ENCODE measurements at places on chromosomes 5 and 9.

DNA sequence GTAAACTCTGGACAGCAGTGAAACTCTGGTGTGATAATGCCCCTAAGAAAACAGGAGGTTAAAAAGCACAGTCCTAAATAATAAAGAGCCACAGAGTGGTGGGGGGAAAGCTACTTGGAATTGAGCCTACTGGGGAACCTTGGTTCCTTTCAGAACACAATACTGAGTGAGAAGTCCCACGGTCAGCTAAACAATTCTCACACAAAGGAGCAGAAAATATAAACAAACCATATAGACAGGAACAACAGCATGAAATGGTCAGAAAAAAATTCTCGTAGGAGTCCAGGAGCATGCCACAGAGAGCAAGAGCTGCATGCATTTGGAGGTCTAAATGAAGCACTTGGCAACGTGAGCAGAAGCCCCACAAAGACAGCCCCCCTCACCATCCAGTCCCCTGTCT, 56.0 kb downstream of the TEK start:
- DNase-seq = no peak

DNA sequence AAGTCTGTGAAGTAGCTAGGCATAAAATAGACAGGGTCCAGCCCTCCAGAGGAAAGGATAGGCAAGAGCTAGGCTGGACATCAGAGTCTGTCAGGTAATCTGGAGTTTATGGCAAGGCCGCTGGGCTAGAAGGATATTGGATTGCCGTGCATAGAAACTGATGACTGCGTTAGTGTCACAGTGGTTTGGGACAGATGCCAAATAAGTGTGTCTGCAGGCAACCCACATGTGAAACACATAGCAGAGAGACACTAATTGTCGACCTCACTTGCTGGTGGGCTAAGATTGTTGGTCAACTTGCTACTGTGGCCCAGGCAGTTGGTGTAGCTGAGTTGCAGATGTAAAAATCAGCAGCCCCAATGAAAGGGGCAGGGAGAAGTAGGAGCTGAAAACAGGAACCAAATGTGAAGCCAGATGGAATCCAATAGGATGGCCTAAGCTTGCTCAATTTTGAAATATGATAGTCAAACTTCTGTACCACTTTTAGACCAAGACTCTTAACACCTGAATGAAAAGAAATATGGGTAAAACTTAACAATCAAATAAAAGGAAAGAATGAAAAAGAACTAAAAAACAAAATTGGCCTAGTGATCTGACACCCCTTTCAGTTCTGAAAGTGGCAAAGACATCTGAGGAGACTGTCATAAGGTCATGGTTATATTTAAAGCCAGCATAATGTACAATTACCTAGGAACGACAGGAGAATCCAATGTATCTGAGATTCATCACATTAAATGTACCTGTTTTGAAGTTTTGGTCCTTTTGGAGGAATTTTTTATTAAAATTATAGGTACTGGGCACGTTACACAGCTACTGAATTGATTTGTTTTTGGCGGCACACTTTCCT, 243.3 kb upstream of the ACTBL2 start:
- no peak for DNase-seq

DNA sequence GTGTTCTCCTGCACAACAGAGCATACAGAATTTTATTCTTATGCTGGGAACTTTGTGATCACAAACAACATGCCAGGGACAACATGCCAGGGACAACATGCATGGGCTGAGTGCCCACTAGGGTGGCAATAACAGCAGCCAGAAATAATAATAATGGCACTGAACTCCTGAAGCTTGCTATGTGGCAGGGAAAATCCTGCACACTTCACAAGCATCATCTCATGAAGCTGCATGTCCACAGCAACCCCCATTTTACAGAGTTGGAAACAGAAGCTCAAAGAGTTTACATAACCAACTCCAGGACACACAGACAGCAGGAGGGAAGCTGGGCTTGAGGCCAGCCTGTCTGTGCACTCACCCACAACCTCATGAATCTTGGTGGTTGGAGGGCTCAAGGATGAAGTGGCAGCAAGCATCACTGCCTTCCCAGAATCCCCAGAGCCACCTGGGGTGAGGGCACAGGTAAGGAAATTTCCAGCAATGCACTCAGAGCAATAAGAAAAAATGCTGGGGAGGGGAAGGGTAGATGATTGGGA, 111.4 kb downstream of the GABBR2 start:
- no peak for DNase-seq

DNA sequence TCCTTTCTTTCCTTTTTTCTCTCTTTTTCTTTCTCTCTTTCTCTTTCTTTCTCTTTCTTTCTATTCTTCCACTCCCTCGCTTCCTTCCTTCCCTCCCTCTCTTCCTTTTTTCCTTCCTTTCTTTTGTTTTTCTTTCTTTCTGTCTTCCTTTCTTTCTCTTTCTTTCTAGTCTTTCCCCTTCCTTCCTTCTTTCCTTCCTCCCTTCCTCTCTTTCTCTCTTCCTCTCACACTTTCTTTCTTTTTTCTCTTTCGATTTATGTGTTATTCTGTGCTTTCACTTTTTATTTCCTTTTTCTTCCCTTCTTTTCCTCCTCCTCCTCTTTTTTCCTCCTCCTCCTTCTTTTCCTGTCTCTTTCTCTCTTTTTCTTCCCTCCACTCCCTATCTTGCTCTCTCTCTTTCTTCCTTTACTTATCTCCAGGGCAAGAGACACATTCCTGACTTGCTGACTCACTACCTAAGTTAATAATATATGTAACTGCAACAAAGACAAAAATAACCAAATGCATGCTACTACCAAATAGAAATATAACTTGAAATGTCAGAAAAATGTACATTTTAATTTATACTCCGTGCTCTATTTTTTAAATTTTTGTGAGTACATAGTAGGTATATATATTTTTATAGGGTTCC, 445.5 kb downstream of the GABRG2 start:
- no peak for DNase-seq

GRCh38 chr5:4630031-4630430, 510.1 kb upstream of the ADAMTS16 start:
- DNase-seq = no peak

DNA sequence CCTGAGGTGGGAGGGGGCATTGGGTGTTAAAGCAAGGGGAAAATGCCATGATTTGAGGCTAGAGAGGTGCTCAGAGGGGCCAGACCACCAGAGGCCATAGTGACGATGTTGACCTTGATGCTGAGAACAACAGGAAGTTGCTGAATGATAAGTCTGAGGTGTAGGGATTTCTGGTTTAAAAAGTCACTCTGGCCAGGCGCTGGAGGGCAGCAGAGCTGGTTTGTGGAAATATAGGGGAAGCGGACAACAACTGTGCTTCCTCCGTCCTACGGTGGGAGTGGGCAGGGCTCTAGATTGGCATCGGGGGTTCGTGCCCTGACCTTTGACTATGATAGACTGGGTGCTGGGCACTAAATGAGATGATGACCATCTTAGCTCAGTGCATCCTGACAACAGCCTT, 44.7 kb downstream of the STOM start:
- no peak for DNase-seq
